Kidney epithelial cell (primary cell): ENCODE measurements at places on chromosomes 3 and 15.

- no peak for DNase-seq
These were observed 130.3 kb downstream of the MINAR1 start for GRCh38 chr15:79562403-79562815.

DNA sequence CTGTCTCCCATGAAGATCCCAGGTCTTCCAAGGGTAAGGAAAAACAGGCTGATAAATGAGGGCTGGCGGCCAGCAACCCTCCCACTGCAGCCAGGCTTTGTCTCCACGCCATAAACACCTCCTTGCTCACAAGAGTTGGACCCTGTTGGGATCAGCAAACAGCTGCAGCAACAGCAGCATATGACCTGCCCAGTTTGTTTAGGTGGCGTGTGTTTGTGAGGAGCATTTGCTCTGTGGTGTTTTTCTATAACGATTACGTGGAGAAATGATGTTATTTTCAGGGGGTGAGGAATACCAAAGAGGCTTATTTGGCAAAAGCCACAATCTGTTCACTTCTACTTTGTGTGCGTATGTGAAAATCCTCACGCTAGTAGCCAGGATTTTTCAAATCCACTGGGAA is 58.5 kb downstream of the RFTN1 start:
- DNase-seq = no peak

DNA sequence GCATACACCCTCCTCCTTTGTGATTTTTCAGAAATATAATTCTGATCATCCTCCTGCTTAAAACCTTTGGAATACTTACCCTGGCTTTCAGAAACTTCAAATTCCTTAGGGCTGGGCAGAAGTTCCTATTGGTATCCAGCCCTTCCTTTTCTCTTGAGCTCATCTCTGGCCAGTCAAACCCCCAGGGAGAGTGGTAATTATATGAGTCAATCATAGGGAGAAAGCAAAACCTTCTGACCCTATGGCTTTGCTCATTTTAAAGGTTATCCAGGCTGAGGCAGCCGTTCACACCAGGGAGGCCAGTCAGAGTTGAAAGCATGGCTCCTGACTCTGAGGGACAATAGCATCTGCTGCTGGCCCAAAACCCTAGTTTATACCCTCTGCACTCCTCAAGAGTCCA is 23.9 kb upstream of the CTNNB1 start:
- no peak for DNase-seq

DNA sequence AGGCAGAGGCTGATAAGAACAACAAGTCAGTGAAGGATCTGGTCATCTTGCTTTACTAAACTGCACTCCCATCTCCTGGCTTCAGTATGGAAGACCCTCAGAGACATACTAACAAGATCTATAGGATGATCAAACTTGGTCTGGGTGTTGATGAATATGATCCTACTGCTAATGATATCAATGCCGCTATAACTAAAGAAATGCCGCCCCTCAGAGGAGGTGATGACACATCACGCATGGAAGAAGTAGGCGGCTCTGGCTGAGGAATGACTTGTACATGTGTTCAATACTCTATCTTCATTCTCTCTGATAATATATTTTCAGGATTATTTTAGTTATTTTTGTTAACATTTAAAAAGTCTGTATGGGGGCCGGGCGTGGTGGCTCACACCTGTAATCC is 17.5 kb upstream of the EIF2B5 start:
- no peak for DNase-seq

- DNase-seq = no peak
These were observed 8.7 kb upstream of the ZNF774 start for GRCh38 chr15:90343302-90343790.

DNA sequence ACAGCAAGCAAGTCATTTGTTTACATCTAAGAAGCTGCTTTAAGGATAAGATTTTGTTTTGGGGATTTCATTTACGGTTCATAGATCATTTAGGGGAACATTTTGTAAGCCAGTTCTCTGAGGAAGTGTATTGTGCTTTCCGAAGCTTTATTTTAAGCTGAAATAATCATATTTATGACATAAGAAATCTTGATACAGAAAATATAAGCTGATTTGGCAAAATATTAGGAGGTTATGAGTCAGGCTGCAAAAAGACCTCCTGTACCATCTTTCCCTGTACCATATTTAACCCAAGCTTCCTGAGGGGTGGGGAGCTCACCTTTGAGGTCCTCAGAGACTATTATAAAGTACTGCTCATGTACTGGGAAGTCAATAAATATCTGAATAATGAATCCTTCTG is 8.1 kb upstream of the EIF4E3 start:
- no peak for DNase-seq

- DNase-seq = no peak
These were observed 82.5 kb downstream of the TOP2B start for GRCh38 chr3:25582242-25582641.

- DNase-seq = no peak
These were observed 38.7 kb upstream of the ROBO2 start for GRCh38 chr3:77001062-77001701.
